Cortex of kidney (tissue), 1 donor: ENCODE measurements at places on chromosomes 2 and 18.

GRCh38 chr18:26547646-26548414 is 523 bp downstream of the KCTD1 start:
- no peak for DNase-seq

DNA sequence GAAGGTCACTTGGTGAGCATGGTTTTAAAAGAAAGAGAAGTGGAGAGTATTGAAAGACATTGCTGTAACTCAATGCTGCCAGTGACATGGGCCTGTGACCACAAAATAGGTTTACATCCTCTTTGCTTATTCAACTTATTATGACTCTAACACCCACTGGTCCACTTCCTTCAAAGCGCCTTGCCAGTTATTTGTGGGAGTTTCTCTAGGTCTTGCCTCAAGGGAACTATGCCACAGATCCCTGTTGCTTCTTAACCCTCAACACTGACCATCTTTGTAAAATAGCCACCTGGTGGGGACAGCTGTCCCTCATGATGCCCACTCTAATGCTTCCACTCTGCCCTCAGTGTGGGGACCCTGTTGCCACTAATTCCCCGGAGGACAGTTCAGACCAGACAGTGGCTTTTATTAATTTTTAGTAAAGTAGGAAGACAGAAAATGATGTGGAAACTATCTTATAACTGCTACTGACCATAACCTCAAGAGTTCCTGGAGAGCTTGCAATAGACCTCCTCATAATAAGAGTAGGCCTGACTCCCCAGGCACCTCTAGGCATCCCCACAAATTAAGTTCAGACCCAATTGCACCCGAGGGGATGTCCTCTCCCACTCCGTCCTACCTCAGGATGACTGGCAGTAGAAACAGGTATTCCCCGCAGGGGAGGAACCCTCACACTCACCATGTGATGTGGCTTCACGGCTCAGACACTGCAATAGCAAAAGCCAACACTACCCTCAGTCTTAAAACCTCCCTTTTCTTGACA is 31.3 kb upstream of the SLC25A52 start:
- DNase-seq, result no peak

GRCh38 chr18:63105636-63106316 is 213.8 kb downstream of the BCL2 start:
- no peak for DNase-seq

DNA sequence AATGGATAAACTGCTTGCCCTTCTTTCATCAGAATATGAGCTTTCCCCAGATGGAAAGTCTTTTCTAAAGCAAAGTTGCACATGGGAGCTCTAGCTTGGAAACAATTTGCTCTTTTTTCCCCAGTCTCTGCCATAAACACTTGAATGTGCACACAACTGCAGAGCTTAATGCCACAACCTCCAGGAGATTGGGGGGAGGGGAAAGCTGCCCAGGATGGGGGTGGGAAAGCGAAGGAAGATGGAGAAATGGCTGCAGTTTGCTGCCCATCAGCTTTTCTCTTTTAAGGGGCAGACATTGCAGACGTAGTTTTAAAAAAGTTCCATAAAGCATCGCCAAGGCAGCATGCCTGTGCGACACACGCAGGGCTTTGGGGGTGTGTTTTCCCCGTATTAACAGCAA is 1.5 kb downstream of the ACKR3 start:
- DNase-seq, result no peak

DNA sequence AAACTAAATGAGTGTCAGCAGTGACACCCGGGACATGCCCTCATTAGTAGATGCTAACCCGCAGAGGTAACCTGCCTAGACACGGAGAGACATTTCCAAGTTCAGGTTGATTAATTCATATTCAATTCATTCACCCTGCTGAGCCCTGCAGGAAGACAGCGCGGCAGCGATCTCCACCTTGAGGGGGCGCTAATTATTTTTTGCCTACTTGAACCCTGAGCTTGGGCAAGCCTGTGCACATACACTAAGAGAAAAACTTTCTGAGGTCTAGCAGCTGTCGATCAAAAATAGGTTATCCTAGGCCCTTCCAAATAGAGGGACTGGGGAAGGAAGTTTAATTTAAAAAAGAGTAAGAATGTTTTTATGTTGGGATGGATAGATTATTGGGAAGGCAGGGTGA is 1.3 kb upstream of the LYPD6 start:
- no peak for DNase-seq

DNA sequence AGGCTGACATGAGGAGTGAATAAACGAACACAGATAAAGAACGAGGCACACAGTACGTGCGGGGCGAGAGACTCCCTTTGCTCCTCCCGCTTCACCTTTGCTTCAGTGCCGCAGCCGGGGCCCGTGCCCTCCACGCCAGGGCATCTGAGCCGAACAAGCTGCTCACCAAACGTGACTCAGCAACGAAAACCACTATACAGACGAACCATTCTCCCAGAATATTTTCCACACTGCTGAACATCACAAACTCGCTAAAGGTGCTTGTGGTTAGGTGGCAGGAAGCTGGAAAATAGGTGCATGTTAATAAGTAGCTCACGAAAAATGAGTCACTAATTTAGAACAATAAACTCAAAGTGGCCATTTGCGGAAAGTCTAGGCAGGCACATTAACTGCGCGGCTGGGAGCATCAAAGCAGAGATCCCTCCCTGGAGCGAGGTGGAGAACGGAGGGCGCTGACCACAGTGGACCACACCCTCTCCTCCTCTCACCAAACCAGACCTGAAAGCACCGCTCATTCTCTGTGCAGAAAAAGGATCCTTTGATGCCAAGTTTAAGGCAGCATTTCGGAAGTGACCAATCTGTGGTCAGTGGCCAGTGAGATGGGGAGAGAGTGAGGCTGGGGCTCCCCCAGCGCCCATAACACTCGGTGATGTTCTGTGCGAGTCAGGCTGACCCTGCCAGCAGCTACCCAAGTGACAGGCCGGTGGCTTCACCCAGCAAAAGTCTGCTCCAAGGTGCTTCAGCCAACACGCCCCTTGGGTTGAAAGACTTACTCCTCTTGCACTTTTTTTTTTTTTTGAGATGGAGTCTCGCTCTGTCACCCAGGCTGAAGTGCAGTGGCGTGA is 153.2 kb downstream of the HDAC4 start:
- no peak for DNase-seq

DNA sequence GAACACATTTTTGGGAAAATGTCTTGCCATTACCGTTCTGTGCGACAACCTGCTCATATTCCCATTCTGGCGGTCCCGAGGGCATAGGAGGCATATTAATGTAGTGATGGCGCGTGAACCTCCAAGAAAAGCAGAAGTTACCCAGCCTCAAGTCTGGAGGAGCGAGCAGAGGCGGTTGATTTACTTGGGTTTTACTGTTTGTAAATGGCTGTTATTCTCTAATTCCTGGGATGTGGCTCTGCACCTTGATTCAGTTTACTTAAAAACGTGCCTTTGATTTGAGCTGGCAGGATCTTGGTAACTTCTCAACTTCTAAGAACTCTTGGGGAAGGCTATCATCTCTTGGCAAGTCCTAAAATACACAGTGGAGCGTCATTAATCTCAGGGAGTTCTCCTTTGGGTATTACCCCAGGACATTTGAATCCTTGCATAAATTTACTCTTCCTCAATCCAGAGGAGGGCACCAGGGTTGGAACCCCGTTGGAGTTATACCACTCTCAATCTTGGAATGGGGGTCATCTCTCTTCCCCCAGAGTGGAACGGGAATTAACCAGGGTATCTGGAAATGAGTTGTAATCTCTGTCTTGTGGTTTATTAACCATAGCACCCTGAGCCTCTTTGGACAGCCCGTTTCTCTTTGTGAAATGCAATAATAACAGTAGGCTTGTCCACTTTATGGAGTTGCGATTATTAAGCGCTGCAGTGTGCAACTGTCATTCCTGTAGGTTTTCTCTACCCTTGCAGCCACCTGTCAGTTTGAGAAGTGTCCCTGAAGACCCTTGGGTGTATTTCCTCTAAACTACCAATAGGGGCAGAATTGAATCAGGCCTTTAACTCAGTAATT is 2.1 kb downstream of the HK2 start:
- DNase-seq, result no peak

DNA sequence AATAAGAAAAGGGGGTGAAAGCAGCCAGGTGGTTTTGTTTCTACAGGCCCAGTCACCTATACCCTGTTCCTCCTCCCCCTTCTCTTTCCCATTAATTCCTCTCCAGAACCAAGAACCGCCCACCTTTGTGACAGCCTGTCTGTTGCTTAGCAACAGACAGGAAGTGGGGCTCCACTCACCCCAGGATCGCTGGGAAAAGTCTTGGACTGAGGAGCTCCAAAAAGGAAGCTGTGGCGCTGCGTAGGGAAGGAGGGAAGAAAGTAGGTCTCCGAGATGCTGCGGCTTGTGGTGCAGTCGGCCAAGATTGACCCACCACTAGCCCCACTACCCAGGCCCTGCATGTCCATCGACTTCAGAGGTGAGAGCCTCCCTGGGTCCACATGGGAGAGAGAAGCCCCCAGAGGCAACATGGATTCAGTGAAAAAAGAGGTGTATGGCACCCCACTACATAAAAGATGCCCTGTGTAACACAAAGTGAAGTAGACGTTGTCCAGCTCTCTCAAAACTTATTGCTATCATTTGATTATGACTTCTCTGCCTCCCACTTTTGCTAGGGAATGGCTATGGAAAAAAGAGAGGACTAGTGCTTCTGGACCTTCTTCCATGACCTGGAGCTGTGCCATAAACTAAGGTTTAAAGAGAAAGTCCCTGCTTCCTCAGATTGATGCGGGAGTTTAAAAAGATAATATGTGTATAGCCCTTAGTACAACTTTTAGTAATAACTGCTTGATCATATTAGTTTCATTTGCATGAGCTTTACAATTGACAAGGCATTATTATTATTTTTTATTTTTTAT is at the start of gene FER1L5:
TSS of gene FER1L5 (plus strand) at position 201 of the 797 bp plus-strand sequence. CDS start at position 274, 73 bp downstream.
- DNase-seq, result no peak

DNA sequence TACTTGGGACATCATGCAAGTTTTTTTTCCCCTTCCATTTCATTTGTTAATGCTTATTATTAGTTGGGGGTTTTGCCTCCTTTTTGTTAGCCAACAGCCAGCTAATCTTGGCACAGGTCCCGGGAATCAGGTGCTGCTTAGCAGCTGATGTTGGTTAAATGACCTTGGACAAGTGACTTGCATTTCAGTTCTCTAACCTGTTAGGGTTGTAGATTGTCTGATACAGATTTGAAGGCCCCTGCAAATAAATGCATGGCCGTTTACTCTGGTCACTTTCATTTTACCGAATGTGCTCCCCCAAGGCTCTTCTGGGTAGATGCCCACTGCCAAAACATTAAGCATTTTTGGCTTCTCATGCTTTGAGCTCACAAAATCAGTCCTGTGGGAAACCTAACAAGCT is 120.9 kb downstream of the SPTBN1 start:
- no peak for DNase-seq

DNA sequence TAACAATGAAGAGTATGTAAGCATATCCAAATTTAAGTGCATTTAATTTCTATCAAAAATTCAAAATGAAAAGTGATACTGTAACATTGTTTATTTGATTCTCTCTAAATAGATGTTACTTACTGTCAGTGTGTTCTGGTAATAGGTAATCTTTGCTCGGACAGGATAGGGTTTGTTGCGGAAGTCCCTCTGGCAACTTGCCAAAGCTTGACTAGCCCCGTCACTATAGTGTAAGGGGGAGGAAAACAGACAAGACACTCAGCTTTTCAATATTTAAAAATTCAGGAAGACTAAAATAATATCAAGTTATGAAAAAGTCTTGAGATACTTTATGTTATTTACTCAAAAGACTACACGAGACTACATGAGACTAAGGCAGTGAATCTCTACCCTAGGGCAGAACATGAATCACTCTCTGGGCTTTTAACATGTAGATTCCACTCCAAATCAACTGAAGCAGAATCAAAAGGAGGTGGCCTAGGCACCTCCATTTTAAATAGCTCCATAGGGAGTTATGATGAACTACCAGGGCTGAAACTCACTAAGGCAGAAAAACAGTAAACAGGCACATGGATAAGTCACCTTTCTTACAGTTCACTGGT is 5.9 kb downstream of the LMAN1 start:
- no peak for DNase-seq

DNA sequence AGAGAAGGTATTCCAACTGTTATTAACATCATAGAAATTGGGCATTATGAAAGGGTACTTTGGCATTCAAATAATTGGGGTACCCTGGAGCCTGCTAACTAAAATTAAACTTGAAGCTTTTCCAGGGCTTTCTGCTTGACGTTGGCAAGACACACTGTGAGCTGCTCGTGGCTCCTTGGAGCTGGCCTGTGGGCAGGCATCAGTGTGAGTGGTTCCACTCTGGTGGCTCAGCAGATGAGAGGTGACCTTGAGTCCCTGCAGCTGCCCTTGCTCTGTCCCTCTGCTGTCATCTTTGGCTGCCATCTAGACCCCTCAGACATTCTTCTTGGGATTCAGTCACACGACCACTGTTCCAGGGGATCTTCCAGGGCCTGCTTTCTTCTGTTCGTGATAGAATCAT is 6.7 kb downstream of the CNNM3 start:
- no peak for DNase-seq

DNA sequence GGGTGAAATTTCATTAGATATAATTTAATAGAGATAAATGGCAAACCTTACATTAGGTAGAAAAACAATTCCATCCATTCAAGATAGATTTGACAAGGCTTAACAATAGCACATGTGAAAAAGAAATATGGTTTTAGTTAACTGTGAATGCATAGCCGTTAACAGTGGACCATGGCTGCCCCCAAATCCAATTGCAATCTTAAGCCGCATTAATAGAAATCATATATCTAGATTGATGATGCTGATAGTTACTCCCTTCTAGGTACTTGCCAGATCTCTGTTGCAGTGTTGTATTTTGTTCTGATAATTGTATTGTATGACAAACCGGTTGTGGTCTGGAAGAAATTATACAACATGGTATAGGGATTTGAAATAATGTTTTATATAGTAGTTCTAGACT is 139.8 kb downstream of the GPD2 start:
- DNase-seq, result no peak

DNA sequence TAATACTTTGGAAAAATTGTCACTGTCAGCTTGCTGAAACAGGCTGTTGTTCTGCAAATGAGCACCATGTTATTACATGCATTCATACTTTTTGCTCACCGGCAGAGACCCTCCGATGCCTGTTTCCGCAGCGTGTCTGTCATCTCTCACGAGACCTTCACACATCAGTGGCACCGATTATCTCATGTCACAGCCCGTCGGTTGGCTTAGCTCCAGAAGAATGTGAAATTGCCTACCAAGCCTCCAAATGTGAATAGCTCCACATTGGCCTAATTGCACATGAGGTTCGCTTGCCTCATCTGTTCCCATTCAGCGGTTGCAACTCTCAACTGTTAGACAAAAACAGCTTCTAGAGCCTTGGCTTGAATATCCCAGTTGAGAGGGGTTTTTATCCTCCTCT is 233.0 kb downstream of the ACTR3 start:
- DNase-seq, result no peak

- DNase-seq, result no peak
Measured at GRCh38 chr2:554444-554843, 122.8 kb downstream of the TMEM18 start.

- no peak for DNase-seq
Measured at GRCh38 chr2:10043256-10043905, at the start of gene KLF11. TSS of gene KLF11 (plus strand) at chr2:10043550. CDS start at chr2:10043717, 167 bp downstream.

DNA sequence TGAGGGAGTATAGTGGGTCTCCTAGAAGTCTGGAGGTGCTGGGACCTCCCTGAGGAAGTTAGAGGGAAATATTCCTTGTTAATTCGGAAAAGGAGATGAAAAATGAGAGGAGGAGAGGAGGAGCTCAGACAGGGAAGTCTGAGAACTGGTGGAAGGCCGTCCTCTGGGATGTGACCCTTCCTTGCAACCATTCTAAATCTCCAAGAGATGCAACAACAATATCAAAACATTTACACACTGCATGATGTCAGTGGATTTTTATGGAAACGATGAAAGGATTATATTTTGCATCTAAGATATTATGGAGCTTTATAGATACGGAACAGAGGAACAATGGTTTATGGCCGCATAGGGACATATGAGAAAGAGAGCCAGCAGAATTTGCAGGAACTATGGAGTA is 49.8 kb upstream of the COBLL1 start:
- DNase-seq, result no peak
